CD4-positive, alpha-beta T cell treated with Interleukin-15 for 4 hours (primary cell): ENCODE measurements at places on chromosomes 16 and 17.

DNA sequence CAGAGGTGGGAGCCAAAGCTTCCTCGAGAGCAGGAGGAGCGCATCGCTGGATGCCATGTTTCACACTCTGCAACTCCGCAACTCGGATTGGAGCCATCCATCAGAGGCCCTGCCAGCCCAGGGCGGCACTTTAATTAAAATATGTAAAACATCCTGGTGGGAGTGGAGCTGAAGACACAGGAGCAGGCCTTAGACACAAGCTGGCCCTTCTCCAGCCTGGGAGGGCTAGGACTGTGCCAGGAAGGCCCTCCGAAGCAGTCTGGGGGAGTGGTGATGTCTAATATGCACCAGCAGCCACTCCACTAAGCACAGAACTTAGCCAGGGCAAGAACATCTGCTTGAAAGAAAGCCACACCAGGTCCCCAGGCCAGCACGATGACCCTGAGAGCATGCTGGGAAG is 5.8 kb upstream of the CCDC182 start:
- no peak for DNase-seq

GRCh38 chr17:35725802-35726126 is 5.7 kb upstream of the RASL10B start:
- no peak for DNase-seq

GRCh38 chr16:64654178-64654577 is 467.7 kb downstream of the CDH11 start:
- DNase-seq: no peak

DNA sequence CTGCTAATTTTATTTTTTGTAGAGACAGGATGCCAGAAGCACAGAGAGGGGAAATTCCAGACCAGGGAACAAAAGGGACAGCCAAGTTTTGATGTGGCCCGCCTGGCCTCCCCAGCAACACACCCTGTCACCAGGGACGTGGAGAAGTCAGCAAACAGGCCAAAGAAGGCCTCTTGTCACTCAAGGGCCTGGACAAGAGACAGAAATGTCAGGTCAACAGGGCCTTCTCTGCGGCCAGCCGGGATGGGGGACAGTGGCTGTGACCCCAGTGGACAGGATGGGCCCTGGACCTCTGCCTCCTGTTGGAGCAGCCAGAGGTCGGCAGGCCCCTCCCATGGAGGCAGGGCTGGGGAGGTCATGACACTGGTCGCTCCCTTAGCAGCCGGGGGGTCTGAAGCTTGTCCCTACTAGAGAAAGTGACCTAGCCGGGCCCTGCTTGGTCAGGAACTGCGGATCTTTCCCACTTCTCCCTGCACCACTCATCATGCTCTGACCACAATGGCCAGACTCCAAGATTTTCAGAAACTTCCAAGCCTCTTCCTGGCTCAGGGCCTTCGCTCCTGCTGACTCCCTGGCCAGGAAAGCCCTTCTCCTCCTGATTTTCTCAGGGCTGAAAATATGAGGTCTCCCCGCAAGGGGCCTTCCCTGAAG is 9.2 kb upstream of the TVP23A start:
- no peak for DNase-seq

- DNase-seq: peak; percentile 72
Measured at GRCh38 chr16:88737298-88738150, 31.2 kb downstream of the CTU2 start.

- no peak for DNase-seq
Measured at GRCh38 chr16:49698931-49699840, 156.7 kb downstream of the ZNF423 start.

- no peak for DNase-seq
Measured at GRCh38 chr16:54512467-54512995, 225.9 kb upstream of the IRX3 start.

DNA sequence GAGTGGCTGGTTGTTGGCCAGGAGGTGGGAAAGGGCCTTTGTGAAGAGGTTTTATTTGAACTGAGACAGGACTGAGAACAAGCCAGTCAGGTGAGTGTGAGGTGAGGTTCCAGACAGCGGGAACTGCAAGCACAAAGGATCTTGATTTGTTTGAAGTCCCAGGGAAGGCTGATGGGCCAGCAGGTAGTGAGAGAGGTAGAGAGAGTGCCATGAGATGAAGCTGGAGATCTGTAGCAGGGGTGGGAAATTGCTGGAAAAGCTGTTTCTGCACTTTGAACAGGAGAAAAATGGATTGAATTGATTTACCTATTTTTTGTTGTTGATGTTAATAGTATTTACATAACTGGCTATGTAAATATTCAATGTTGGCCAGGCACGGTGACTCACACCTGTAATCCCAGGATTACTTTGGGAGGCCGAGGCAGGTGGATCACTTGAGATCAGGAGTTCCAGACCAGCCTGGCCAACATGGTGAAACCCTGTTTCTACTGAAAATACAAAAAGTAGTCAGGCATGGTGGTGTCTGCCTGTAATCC is 7.7 kb upstream of the DCTPP1 start:
- no peak for DNase-seq

DNA sequence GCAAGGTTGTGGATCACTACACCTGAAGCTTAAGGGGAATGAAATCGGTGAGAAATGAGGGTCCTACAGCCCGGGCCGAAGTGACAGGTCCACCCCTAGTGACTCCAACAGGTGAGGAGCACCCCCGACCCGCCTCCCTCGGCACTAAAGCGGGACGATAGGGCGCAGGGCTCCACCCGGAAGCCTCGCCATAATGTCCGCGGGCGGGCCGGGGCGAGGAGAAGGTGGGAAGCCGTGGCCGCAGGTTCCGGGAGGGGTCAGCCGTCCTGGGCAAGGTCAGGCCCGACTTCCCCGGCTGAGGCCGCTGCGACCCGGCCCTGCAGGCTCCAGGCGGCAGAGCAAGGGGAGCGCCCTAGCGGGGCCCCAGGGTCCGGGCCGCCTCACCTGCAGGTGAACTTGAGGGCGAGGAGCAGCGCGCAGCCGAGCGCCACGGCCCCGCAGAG is 543 bp downstream of the TXNDC11 start:
- peak; percentile 35 for DNase-seq

- DNase-seq: no peak
Measured at GRCh38 chr17:61583242-61583641, 7.8 kb downstream of the NACA2 start.

DNA sequence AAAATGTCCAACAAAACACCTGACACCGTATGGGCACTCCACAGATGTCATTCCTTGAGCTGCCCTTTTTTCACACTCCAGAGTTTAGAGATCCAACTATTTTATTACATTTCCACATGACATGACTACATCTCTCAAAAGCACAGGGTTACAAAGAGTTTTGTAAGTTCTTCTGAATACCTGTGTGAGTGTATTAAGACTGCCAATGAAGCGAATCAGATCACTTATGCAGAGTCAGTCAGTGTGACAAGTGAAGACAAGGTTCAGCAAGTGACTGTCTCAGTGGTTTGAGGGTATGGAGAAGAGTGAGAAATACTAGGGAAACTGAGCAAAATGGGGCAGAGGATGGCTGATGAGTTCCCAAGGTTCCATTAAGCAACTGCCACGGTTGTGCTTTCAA is 8.4 kb downstream of the SDR42E1 start:
- DNase-seq: no peak

GRCh38 chr16:22075043-22075757 is 17.1 kb upstream of the VWA3A start:
- no peak for DNase-seq

GRCh38 chr16:23504453-23505179 is 5.7 kb downstream of the GGA2 start:
- DNase-seq: peak; percentile 72

DNA sequence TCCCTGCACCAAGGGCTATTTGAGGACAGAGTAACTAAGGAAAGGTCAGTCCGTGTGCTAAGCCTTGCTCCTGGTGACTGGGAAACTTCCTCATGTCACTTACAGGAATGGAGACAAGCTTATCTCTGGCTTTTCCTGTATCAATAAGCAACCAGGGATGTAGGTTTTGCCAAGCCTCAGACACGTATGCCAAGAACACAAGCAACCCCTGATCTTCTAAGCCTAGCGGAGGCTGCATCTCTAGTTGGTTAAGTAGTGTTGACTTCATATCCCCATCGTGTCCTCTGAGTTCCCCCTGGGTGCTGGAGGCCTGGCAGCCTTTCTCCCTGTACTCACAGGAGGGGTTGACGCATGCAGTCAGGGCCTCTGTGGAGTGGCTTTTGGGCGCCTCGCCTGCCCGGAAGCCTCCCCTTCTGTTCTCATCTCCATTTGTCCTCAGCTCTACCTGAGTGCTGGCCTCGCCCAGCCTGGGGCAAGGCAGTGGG is 1.4 kb upstream of the C1QTNF1 start:
- no peak for DNase-seq

- no peak for DNase-seq
Measured at GRCh38 chr17:55223524-55223923, 41.2 kb upstream of the HLF start.

- DNase-seq: no peak
Measured at GRCh38 chr17:44307387-44308186, 814 bp upstream of the RUNDC3A start.

DNA sequence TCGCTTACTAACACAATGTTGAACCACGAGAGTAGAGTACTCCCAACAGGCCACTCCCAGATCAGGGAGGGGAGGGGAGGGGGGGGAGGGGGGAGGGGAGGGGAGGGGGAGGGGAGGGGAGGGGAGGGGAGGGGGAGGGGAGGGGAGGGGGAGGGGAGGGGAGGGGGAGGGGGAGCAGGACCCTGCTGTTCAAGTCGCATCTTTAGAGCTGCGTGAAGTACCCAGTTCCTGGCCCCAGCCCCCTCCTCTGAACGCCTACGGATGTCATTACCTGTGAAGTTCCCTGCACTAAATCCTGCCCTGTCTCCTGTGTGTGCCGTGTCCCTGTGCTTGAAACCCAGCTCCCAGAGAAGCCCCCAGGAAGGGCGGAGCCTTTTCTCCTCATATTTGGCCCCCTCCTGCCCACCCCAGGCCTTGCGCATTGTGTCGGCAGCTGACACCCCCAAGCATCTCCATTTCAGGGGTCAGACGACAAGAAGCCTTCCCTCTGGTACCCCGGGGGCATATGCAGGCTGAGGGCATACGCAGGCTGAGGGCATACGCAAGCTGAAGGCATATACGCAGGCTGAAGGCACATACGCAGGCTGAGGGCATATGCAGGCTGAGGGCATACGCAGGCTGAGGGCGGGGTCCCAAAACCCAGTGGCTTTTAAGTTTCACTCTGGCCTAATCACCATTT is 330.2 kb downstream of the C16orf95 start:
- no peak for DNase-seq

GRCh38 chr17:1030684-1031532 is 34.0 kb downstream of the TIMM22 start:
- DNase-seq: no peak

GRCh38 chr17:9472541-9472940 is 103.1 kb downstream of the STX8 start:
- DNase-seq: no peak

DNA sequence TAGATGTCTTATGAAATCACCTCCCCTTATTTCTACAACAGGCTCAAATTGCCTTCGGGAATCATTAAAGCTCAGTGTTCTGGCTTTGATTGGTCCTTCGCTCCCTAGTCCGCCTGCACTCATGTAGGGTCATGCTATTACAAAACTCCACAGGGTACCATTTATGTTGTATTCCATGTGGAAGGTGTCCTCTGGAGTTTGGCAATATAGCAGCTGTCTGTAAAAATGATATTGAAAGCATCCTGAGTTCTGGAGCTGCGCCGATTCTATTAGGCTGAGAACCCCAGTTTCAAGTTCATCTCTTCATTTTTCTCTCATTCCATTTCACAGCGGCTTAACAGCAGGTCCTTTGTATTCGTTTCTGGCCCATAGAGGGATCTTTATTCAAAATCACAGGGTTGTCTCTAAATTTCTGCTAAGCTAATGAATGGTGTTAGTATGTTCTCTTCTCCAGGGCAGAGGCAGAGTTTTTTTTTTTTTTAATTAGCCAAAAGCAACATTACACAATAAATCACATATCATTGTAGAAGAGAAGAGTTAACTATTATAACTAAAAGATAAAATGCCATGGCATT is 71.9 kb upstream of the TEKT1 start:
- no peak for DNase-seq

GRCh38 chr16:87603684-87604633 is 1.7 kb downstream of the JPH3 start:
- no peak for DNase-seq

DNA sequence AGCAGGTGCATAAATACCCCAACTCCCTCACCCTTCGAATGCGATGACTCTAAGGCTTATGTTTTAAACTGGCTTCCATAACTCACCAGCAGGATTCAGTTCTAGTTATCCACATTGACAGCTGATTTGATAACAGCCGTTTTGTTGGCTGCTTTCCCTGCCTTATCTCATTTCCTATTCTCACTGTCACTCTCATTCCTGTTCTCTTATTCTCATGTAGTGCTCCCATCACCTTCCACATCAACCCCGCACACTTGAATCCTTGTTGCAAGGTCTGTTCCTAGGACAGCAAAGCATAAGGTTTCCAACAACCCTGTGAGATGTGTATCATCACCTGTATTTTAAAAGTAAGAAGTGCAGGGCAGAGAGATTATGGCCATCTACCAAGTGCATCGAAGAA is 344.4 kb downstream of the CDH13 start:
- DNase-seq: no peak
